ENCODE measurements at places on chromosomes 4 and X.

GRCh38 chr4:70080205-70080604 lies 30.0 kb downstream of the HTN1 start:
- no peak for DNase-seq

DNA sequence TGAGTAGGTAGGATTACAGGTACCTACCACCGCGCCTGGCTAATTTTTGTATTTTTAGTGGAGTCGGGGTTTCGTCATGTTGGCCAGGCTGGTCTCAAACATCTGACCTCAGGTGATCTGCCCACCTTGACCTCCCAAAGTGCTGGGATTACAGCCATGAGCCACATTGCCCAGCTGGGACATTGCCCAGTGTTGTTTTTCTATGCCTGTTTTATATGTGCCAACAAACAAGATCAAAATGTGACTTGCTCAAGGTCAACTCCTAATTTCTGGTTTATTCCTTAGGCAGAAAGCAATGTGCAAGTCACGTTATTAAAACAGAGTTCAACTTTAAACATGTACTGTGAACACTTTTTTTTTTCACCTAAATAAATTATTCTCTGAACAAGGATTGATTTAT lies 2.7 kb downstream of the LRIT3 start:
- DNase-seq: no peak

- DNase-seq: no peak
These were observed 3.8 kb downstream of the TMEM165 start for GRCh38 chr4:55399581-55399980.

DNA sequence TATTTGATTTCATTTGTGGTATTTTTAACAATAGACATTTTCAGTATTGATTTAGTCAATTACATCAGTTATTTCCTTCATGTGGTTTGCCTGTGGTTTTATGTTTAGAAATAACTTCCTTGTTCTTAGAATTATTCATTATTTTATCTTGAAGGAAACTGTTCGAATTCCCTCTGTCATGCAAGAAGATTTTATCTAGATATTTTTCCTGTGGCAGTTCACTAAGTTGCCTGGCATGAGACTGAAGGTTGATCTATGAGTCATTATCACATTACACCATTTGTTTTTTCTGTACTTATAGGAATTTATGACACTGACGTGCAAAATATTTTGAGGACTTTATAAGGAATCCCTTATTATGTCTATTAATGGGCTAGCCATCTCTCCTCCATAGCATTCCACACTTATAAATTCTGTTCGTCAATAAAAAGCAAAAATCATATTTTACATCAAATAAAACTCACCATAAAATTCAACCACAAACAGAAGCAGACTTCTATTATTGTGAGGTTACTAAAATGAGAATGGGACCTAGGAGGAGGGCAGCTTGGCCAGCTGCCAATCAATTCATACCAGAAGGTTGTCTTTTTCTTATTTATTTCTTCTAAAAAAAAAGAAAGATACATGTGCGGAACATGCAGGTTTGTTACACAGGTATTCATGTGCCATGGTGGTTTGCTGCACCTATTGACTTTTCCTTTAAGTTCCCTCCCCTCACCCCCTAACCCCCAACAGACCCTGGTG lies 179.0 kb downstream of the KCNIP4 start:
- no peak for DNase-seq

GRCh38 chr4:71382900-71383560 lies 44.2 kb downstream of the SLC4A4 start:
- DNase-seq: no peak

GRCh38 chr4:41645728-41646390 lies 102.7 kb downstream of the PHOX2B start:
- DNase-seq: no peak

DNA sequence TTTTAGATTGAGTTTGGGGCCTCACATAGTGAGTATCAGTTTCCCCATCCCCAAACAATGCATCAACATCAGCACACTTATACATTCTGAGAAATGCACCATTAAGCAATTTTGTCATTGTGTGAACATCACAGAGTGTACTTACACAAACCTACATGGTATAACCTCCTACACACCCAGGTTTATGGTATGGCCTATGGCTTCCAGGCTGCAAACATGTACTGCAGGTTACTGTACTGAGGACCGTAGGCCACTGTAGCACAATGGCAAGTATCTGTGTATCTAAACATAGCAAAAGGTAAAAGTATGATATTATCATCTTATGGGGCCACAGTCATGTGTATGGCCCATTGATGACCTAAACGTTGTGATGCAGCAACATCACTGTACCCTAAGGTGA lies 7.7 kb downstream of the IRF2 start:
- no peak for DNase-seq
